ENCODE measurements at places on chromosomes 3 and 15. TPM values are rescaled to one million over a fixed set of nuclear protein-coding genes. Genes with fewer than 3 reads are reported as not detected.
A peak's percentile ranks its signal among the peaks of the same experiment; 100 is the strongest.

DNA sequence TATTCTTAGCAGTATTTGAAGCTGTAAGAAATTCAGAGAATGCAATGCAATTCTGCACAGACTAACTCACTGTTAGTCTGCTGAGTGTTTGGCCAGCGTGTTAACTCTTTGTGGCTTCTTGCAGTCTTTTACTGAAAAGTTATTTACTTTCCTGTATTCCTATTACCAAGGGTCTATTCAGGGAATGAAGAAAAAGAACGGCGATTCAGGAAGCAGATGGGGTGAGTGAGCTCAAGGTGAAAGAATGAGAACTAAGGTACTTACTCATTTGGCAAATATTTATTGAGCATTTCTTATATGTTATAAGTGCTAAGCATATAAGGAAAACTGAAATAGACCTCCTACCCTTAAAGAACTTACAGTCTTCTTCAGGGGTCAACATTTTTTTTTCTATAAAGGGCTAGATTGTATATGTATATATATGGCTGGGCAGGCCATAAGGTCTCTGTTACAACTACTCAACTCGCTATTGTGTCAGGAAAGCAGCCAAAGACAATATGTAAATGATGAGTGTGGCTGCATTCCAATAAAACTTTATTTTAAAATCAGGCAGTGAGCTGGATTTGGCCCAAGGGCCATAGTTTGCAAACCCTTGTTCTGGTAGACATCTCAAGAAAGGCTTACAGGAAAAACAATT, 271.9 kb upstream of the GADL1 start:
- H3K27me3 ChIP-seq, result no peaks in the 10 kb centered on the region
- H3K36me3 ChIP-seq, result no peaks in the 10 kb centered on the region
- no peak overlapping the region for H3K4me3 ChIP-seq

- peaks cover 20% of the 10 kb centered on the region for H3K4me1 ChIP-seq
- DNase-seq, result peak; percentile 50
- H3K27me3 ChIP-seq, result no peaks in the 10 kb centered on the region
- no peaks in the 10 kb centered on the region for H3K36me3 ChIP-seq
- no peak overlapping the region for H3K27ac ChIP-seq
These were observed 8.6 kb downstream of the PODXL2 start for GRCh38 chr3:127637546-127637945.

DNA sequence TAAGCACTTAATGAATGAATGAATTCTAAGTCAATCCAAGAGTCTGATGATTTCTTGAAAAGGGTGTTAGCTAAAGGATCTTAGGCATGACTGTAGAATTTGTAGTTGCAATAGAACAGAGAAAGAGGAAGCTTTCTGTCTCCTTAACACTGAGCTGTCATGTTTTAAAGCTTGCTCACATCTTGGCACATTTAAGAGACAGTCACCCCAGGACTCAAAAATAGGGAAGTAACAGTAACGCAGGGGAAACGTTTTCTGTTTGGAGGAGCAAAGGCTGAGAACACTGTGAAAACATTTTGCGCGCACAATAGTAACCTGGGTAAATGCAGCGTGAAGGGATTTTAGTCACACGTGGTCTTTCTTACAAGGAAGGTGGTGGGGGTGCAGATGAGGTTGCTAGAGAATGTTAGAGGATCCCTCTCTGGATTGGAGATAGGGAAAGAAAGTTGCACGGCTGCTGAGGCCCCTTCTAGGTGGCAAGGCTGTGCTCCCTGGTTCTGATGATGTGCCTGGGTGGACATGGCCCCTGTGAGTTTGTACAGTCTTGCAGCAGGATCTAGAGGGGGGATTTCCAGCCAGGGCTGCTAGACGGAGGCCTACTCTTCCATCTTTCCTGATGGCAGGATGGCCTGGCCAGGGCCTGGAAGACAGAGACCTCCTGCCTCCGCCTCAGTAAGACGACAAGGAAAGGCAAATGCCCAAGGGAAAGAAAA, 12.0 kb downstream of the STARD5 start:
- H3K4me1 ChIP-seq, result peaks cover 7% of the 10 kb centered on the region
- no peak overlapping the region for H3K4me3 ChIP-seq
- no peaks in the 10 kb centered on the region for H3K36me3 ChIP-seq
- H3K27ac ChIP-seq, result no peak overlapping the region

DNA sequence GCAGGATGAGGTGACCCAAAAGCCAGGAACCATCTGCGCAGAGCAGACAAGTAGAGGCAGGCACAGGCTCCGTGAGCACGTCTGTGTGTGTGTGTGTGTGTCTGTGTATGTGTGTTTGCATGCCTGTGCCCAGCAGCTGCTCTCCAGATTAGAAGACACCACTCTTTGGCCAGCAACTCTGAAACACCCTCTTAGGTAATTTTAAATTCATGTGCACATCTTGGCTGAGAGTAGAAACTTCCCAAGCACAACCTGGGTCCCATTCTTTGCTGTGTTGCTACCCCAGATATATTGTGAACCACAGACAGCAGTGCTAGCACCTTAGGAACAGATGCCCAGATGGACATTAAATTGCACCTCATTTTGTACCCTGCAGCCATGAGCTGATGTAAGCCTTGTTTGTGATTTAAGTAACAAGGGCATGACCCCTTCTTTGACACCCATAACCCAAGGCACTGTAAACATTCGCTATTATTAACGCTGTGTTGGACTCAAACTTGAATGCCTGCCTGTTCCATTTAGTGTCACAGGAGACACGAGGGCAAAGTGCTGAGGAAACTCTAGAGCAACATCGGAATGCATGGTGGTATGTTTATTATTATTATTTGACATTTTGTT, at the start of gene FILIP1L:
Gene FILIP1L, minus strand, starts transcription at position 89 of the 618 bp plus-strand sequence.
- no peak for DNase-seq
- no peaks in the 10 kb centered on the region for H3K27me3 ChIP-seq
- H3K27ac ChIP-seq, result no peak within 1 kb of the TSS
- no peak within 1 kb of the TSS for H3K4me3 ChIP-seq
- H3K36me3 ChIP-seq, result no peaks in the 10 kb centered on the region

The GPR156 gene
- not detected for total RNA-seq

GRCh38 chr3:48222616-48223513, at the start of gene CAMP:
Gene CAMP (plus strand): TSS chr3:48223495. CDS start chr3:48223512, 17 bp downstream.
- H3K4me3 ChIP-seq, result peak within 1 kb of the TSS; percentile 50
- H3K4me1 ChIP-seq, result peaks cover 60% of the 10 kb centered on the region
- no peaks in the 10 kb centered on the region for H3K36me3 ChIP-seq
- peak; percentile 92 for DNase-seq
- H3K27me3 ChIP-seq, result no peaks in the 10 kb centered on the region

GRCh38 chr15:82530006-82530405, 10.3 kb downstream of the RPS17 start:
- no peak overlapping the region for H3K4me3 ChIP-seq
- no peaks in the 10 kb centered on the region for H3K36me3 ChIP-seq
- DNase-seq, result no peak

GRCh38 chr3:70277304-70277703, 35.1 kb downstream of the MDFIC2 start:
- H3K36me3 ChIP-seq, result no peaks in the 10 kb centered on the region
- DNase-seq, result no peak
- no peaks in the 10 kb centered on the region for H3K27me3 ChIP-seq
- H3K4me3 ChIP-seq, result no peak overlapping the region
- H3K27ac ChIP-seq, result no peak overlapping the region

The TIMP4 gene
- not detected for total RNA-seq

Data from Karpas-422 (cell line).